ENCODE measurements at places on chromosomes 11 and 22.

GRCh38 chr11:132858223-132858622 is 674.1 kb downstream of the OPCML start:
- DNase-seq, result no peak

- peak; percentile 49 for DNase-seq
Observed at GRCh38 chr22:17638182-17638431, 450 bp upstream of the BCL2L13 start.

GRCh38 chr11:39139581-39139980 is 2319.9 kb downstream of the LRRC4C start:
- DNase-seq, result no peak

DNA sequence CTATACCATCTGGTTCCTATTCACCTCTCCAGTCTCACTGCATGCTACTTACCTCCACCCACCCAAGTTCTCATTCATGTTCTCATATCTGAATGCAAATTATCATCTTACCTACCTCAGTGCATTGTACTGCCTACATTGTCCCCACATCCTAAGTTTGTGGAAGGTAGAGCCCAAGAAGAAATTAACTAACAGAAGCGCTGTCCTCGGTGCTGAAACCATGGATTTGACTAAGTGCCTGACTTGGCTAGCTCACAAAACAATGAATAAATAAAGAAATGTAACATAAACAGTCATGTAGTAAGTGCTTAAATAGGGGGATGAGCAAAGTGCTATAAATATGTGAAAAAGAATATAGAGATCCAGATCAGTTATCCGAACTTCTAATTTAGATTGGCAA is 63.2 kb downstream of the GRIA4 start:
- peak; percentile 10 for DNase-seq

- no peak for DNase-seq
Observed at GRCh38 chr11:1494650-1495049, 8.1 kb upstream of the MOB2 start.

DNA sequence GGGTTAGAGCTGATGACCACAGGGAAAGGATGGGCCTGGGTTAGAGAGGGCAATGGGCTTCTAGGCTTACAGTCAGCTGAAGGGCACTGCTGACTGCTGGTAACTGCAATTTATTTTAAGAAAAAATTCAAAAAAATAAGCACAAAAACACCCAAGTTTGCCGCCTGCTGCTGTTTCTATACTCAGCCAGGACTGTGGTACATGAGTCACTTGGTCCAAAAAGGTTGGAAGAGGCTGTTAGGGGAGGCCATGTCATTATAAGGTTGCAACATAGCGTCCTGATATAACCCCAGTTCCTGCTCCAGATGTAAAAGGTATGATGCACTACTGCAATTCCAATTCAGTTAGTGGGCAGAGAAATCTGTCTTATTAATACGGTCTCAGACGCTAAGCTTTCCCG is 98.9 kb downstream of the ETS1 start:
- no peak for DNase-seq

DNA sequence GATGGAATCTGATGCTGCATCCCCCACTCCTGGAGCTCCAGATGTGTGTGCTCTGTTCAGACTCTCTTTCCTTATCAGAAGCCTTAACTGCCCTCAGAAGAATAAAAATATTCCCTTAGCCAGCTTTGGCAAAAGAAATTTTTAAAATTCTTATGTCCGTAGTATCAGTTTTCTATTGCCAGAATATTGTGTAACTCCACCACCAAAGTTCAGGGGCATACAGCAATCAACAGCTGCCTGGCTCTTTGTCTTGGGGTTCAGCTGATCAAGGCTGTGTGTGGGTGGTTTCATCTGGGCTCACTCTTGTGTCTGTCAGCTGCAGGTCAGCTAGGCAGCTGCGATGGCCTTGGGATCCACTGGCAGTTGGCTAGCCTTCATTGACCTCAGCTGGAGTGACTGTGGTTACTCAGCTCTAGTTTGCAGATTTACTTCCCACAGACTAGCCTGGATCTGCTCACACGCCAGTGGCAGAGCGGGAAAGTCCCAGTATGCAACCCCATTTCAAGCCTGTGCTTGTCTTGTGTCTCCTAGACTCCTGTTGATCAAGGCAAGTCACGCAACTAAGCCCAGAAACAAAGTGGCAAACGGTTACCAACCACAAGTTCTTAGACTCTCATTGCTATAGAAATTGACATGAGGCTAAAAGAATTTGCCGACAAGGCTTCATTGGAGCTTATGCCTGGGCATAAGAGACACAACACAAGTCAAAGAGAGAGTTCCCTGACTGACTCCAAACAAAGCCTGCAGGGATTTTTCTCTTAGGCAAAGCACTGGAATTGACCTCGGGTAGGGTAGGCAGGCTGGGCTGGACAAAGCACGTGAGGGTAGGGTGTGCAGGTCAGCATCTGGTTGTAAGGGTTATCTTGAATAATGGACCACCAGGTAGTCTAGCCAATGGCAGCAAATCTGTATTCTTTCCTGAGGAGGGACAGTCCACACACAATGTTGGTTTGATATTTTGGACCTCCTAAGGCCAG is 7.5 kb downstream of the TMEM138 start:
- no peak for DNase-seq

- no peak for DNase-seq
Observed at GRCh38 chr22:40593460-40594273, 42.9 kb downstream of the MRTFA start.

DNA sequence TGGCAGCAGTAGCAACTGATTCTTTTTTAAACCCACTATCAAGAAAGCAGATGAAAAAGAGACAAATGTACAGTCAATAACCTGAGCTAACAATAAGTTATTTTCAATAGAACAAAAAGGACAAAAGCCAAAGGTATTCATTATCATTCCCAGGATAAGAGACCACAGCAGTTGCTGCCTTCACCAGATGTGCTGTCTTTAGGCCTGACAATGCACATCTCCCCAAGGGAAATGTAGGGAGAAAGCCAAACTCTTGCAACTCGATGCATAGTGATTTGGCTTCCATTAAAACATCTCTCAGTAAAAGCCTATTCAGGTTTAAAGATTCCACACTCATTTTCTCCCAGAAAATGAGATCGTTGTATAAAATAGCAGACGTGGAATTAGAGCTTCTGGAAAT is 210.7 kb downstream of the METTL15 start:
- DNase-seq, result no peak

DNA sequence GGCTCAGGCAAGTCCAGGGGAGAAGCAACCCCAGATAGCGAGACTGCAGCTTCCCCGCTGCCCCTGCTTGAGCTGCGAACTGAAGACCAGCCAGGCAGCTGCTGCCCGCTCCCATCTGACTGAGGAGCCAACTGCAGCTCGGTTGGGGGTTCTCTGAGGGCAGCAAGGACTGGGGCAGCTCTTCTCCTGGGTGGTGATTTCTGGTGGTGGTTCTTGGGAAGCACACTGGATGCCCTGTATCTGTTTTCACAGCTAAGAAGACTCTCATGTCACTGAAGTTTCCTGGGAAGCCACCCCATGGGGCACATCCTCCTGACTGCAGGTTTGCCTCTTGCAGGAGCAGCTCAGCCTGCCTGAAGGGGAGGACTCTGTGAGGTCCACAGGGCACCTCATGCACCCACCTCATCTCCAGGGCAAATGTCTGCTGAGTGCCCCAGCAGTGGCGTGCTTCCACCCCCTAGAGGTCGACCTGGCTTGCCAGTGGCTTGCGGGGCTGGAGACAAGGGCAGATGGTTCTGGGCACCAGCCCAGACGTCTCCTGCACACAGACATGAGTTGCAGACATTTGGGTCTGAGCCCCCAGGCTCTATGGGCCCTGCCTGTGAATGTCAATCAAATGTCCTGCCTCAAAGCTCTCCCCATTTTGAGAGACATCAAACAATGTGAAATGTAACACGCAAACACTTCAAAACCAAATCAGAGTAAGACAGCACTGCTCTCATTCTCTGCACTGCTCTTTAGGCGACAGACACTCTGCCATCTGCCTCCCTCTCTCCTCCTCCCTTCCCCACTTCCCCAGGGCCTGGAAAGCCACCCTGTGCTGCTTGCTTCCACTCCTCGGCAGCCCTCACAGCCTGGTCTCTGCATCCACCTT is 800.9 kb downstream of the BRD1 start:
- no peak for DNase-seq

GRCh38 chr11:69361466-69361865 is 67.5 kb downstream of the MYEOV start:
- no peak for DNase-seq

DNA sequence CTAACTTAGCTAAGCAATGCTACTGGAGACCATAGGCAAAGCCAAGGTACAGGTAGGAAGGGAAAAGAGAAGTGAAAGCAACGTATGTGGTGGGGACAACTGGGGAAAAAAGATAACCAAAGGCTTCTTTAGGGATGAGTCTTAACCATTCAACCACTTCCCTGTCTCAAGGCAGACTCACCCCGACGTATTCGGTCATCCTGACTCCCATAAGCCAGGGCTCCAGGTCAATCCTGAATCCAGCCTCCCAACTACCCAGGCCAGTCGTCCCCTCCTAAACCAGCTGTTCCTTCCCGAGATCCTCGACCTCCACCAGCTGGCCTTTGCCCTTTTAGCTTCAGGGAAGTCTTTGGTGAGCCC is 330 bp downstream of the ACP2 start:
- peak; percentile 47 for DNase-seq

DNA sequence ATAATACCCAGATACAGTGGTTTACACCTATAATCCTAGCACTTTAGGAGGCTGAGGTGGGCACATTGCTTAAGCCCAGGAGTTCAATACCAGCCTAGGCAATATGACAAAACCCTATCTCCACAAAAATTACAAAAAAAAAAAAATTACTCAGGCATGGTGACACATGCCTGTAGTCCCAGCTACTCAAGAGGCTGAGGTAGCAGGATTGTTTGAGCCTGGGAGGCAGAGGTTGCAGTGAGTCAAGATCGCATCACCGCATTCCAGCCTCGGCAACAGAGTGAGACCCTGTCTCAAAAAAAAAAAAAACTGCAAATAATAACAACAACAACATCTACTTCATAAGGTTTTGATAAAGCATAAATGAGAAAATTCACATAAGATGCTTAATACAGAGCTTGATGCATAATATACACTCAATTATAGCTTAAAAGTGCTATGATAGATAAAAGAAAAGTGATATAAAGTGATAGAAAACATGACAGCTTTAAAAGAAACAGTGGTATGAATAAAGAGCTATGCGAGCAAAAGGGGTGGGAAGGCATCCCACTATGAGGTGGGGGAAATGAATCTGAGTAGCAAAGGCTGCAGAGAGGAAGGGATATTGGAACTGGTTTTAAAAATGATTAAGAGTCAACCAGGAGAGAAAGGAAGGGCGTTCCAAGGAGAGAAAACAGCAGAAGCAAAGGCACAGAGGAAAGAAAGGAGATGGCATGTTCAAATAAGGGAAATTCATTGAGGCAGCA is 197.6 kb downstream of the KIF18A start:
- no peak for DNase-seq

DNA sequence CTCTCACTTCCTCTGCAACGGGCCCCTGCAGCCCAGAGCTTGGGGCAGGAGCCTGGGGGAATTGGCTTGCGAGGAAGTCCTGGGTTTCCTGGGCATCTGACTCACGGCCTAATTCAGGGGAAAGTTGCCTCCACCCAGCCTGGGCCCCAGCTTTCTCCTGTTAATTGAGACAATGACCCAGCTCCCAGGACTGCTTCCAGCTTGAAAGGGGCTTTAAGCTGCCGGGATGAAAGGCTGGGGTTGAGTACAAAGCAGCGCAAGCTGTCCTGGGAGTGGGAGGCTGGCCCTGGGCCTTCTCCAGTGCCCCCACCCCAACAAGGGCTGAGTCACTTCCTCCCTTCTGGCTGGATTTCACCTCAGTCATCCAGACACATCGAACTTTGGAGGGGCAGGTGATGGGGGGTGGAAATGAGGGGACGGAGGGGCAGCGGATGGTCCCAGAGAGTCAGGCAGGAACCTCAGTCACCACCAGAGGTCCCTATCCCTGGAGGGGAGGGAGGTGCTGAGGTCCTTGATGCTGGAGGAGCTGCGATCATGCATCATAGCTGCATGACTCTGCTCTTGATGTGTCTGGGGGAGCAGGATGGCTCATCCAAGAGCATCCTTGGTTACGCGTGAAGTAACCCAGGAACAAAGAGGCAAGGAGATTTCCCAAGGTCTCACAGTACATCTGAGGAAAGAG is 30.1 kb upstream of the OAF start:
- no peak for DNase-seq

DNA sequence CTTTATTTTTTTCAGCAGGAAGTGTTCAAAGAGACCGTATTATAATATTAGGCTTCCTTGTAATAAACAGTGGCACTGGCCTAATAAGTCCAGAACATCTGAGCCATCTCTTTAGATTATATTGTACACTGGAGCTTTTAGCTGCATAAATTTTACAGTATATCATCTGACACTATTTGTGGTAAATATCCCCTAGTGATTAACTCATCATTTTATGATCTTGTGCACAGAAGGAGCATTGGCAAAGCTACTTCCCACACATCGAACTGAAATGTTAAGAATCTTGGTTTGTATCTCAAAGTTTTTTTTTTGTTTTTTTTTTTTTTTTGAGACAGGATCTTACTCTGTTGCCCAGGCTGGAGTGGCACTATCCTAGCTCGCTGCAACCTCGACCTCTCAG is 162.7 kb downstream of the HIPK3 start:
- no peak for DNase-seq

GRCh38 chr11:20087118-20087521 is 73.2 kb downstream of the DBX1 start:
- no peak for DNase-seq

DNA sequence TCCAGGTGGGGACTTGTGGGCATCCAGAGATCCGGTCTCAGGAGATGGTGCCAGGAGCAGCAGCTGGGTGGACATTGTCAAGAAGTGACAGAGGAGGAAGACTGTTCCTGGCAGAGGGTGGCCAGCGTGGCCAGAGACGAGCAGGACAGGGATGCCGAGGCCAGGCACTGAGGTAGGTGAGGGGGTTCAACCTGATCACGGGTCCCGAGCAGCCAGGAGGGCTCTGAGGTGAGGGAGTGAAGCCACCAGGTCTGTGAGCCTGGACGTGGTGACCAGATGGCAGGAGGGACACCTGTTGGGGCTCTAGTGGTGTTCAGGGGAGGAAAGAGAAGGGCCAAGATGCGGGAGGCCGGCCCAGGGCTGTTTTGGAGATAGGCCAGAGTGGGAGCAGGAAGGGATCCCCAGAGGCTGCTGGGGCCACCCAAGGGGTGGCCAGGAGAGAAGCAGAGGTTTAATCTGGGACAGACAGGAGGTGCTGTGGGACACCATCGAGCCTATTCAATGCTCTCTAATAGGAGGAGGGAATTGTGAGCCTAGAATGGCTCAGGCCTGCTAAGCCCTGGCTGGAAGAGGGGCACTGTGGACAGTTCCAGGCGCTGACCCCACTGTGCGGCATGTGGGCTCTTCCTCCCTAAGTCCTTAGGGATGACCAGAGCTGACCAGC is 6.3 kb downstream of the PPM1F start:
- no peak for DNase-seq

DNA sequence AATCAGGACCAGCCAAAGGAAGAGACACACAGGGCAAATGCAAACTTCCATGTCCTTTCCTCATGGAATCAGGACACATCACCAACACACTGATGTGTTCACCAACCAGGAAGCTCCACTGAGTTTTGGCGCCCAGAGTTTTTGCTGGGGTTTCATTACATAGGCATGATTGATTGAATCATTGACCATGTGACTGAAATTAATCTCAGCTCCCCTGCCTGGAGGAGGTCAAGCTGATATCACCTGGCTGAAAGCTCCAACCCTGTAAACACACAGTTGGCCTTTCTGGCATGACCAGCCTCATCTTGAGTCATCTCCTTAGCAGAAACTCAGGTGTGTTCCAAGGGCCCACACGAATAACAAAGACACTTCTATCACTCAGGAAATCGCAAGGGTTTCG is 133.2 kb downstream of the TRIM29 start:
- no peak for DNase-seq
